Right atrium auricular region (tissue), 2 donors: ENCODE measurements at places on chromosomes 7 and 10.

DNA sequence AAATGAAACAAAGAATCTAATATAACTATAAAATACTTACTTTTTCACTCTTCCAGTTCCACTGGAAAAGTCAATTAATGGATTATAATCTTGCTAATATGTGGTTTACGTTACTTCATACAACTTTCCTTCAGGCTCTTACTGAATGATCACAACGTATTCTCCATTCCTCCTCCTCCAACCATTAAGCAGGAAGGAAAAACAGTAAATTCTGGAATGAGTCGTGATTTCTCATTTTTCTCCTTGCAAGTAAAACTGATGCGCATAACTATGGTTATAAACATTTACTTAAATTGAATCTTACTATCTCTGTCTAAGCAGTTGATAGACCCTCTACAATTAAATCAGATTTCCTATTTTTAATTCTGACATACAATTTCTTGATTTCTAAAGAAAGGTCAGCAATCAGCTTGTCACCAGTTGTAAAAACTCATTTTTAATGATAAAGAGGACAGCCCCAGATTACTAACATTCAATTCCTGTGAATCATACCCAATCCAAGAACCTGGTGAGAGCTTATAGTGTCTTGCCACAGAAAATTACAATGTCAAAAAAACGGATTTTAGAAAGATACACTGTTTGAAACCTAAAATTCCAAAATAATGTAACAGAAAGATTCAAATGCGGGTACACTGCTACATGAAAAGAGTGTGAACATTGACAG, 64.3 kb downstream of the EZH2 start:
- H3K36me3 ChIP-seq, result no peaks in the 10 kb centered on the region
- H3K27ac ChIP-seq, result no peak overlapping the region
- no peaks in the 10 kb centered on the region for H3K4me1 ChIP-seq
- DNase-seq, result no peak
- no peak overlapping the region for H3K4me3 ChIP-seq

DNA sequence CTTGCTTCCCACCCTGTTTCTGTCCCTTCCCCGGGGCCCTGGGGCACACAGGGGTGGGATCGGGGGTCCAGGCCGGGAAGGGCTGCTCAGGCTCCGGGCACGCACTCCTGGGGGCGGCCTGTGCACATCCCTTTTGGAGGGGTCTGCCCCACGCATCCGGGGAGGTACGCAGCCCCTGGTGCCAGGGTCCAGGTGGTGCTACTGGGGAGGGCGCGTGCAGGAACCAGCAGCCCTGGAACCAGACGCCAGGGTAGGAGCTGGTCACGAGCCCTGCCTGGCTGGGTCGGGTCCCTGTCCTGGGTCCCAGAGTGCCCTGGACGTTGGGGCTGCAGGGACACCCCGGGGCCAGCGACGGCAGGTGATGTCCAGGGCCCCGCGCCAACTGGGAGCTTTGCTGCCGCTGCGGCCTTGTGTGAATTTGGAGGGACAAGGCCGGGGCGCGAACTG, 53.4 kb downstream of the GLRX3 start:
- DNase-seq, result no peak
- no peaks in the 10 kb centered on the region for H3K27me3 ChIP-seq
- H3K4me3 ChIP-seq, result no peak overlapping the region
- peaks cover 13% of the 10 kb centered on the region for H3K36me3 ChIP-seq

DNA sequence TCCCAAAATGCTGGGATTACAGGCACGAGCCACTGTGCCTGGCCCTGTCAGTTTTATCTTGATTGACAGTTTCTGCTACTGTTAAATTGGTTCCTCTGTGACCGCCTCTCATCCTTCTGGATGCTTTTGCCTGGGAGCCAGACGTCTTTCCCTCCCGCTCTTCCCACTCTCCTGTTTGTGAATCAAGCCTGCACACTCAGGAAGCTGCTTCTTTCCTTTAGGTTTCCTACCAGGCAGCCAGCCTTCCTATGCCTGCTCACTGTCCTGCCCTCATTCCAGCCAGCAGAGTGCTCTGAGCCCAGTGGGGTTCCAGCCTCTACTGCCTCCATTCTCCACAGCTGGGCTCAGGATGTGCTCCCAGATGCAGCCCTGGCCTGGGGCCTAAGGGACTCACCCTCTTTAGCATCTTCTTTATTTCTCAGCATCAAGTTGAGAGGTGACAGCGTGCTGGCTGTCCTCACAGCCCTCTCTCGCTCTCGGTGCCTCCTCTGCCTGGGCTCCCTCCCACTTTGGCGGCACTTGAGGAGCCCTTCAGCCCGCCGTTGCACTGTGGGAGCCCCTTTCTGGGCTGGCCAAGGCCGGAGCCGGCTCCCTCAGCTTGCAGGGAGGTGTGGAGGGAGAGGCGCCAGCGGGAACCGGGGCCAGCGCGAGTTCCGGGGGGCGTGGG, 5.1 kb downstream of the SH2D4B start:
- DNase-seq, result no peak
- H3K27ac ChIP-seq, result no peak overlapping the region
- H3K4me3 ChIP-seq, result no peak overlapping the region
- no peaks in the 10 kb centered on the region for H3K27me3 ChIP-seq
- H3K4me1 ChIP-seq, result no peaks in the 10 kb centered on the region

DNA sequence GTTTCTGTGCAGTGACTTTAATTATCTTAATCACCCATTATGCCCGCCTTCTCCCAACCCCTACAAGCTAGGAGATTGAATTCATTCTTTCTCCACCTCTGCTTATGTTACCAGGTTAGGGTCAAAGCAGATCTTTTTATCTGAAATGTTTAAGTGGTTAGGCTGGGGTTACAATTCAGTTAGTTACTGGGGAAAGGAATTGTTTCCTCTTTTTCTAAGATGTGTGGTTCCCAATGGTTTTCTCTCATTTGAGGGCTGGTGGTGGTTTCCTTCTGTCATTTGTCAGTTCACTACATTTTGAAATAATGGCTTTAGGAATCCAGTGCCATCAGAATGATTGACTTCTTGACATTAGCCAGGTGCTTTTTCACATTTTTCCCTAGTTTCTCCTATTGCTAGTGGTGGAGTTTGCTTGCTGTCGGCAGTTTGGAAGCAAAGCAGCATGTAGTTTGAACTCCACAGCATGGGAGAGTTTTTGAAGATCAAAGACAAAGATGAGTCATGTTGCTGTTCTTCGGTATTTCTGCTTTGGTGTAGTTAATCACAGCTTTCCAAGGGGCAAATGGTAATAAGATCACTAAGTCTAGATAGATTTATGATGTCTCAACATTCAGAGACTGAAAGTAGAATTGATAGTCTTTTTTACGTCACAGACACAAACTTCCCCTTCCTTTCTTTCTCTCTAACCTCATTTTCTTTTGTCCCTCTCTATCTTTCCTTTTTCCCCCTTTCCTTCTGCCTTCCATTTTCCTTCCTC, 168.2 kb downstream of the SND1 start:
- no peak overlapping the region for H3K27ac ChIP-seq
- DNase-seq, result no peak
- H3K27me3 ChIP-seq, result no peaks in the 10 kb centered on the region
- H3K36me3 ChIP-seq, result no peaks in the 10 kb centered on the region
- H3K4me3 ChIP-seq, result no peak overlapping the region

GRCh38 chr10:80452640-80453039, 1.5 kb upstream of the TSPAN14 start:
- peak overlapping the region; percentile 92 for H3K27ac ChIP-seq
- no peaks in the 10 kb centered on the region for H3K36me3 ChIP-seq
- no peaks in the 10 kb centered on the region for H3K4me1 ChIP-seq

DNA sequence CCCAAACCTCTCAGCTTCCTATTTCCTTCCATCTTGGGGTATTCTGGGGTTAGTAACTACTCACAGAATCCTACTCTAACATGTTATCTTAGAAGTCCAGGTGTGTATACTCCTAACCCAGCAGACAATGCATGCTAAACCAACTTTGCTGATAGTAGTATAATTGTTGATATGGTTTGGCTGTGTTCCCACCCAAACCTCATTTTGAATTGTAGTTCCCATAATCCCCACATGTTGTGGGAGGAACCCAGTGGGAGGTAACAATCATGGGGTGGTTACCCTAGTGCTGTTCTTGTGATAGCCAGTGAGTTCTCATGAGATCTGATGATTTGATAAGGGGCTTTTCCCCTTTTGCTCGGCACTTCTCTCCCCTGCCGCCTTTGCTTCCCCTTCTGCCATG, 135.1 kb downstream of the CHRM2 start:
- no peaks in the 10 kb centered on the region for H3K36me3 ChIP-seq
- DNase-seq, result no peak
- H3K27me3 ChIP-seq, result no peaks in the 10 kb centered on the region
- H3K4me3 ChIP-seq, result no peak overlapping the region
- peaks cover 22% of the 10 kb centered on the region for H3K4me1 ChIP-seq
- no peak overlapping the region for H3K27ac ChIP-seq

GRCh38 chr10:122132331-122132755, 138.8 kb upstream of the BTBD16 start:
- peaks cover 35% of the 10 kb centered on the region for H3K36me3 ChIP-seq
- H3K4me1 ChIP-seq, result no peaks in the 10 kb centered on the region
- no peak for DNase-seq
- H3K27ac ChIP-seq, result peak overlapping the region; percentile 30

DNA sequence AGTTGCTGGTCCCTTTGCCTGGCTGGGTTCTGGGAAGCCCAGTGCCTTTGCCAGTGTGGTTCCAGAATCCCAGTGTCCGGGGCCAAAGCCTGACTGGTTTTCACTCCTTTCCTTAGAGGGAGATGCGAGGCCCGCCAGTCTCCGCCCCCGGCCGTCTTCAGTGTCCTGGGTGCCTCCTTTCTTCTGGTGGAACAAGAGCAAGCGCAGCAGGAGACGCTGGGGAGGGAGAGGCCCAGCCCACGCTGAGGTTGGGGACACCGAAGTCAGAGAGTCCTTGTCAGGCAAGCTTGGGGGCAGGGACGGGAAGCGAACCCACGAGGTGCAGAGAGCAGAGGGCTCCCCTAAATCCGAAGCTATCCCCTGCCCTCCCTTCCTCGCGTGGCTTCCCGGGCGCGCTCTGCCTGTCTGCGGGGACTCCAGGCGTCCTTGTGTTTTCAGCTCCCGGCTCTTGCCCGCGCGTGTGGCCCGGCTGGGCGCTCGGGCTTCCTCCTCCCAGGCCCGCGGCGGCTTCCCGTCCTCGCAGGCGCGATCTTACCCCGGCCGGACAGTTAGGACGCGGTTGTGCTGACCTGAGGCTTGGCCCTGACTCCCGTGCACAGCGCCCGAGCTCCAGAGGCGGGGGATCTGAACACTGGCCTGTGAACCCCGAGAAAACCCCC, 60.6 kb upstream of the UBE3C start:
- H3K27me3 ChIP-seq, result no peaks in the 10 kb centered on the region
- H3K27ac ChIP-seq, result no peak overlapping the region
- DNase-seq, result no peak

DNA sequence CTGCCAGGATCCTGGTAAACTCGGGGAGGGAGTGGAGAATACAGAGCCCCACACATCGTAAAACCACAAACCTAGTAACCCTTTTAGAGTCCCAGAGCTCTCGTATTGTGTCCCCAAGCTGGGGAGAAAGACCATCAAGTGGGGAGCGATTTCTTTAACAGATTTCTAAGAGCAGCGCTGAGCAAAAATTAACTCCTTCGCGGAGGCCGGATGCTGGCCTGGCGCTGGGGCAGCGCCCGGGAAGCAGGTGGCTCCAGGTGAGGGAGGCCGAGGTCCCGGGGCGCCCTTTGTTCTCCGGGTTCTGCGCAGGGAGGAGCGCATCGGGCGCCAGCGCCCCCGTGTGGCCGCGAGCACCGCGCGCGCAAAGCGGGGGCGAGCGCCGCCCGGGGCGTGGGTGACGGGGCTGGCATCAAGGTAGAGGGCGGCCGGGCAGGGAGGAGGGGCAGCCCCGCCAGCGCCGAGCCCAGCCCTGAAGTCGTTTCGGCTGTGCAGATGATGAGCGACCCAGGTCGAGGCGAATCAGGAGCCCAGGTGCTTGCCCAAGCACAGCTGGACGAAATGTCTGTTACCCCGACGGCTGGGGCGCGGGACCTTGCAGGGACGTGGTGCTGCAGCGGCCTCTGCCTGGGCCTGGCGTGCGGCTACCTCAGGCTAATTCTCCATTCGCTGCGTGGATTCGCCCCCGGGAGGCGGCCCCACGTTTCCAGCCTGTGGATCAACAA, 10.4 kb upstream of the FGFR2 start:
- no peak overlapping the region for H3K27ac ChIP-seq
- no peak for DNase-seq
- H3K27me3 ChIP-seq, result no peaks in the 10 kb centered on the region
- peak overlapping the region; percentile 47 for H3K4me3 ChIP-seq
- H3K36me3 ChIP-seq, result no peaks in the 10 kb centered on the region

DNA sequence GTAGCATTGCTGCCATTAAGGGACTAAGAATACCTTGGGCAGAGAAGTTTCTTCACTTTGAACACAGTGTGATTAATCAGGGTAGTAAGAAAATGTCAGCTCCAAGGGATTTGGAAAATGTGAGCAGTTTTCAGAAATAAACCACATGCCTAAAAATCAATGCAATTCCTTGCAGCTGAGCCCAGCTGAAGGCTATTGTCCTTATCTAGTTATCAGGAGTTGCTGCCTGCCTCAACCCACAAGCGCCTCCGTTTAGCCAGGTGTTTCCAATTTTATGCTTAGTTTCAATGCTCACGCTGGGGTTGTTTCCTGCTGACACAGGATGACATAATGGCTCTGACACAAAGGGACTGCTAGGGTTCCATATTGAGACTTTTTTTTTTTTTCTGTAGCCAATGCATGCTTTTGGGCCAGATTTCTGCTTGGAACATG, 132.3 kb upstream of the ANK3 start:
- no peak overlapping the region for H3K4me3 ChIP-seq
- no peak for DNase-seq
- no peak overlapping the region for H3K27ac ChIP-seq
- no peaks in the 10 kb centered on the region for H3K27me3 ChIP-seq
- H3K36me3 ChIP-seq, result no peaks in the 10 kb centered on the region

GRCh38 chr10:106011250-106011649, 1153.3 kb downstream of the SORCS1 start:
- no peaks in the 10 kb centered on the region for H3K4me1 ChIP-seq
- H3K27ac ChIP-seq, result no peak overlapping the region
- no peaks in the 10 kb centered on the region for H3K36me3 ChIP-seq
- H3K27me3 ChIP-seq, result no peaks in the 10 kb centered on the region
- no peak overlapping the region for H3K4me3 ChIP-seq

GRCh38 chr7:130951303-130951975, 217.4 kb upstream of the KLF14 start:
- H3K36me3 ChIP-seq, result peaks cover 7% of the 10 kb centered on the region
- DNase-seq, result no peak
- H3K27ac ChIP-seq, result no peak overlapping the region

GRCh38 chr7:97748482-97748881, 16.6 kb downstream of the TAC1 start:
- no peaks in the 10 kb centered on the region for H3K36me3 ChIP-seq
- H3K27me3 ChIP-seq, result no peaks in the 10 kb centered on the region
- DNase-seq, result no peak

DNA sequence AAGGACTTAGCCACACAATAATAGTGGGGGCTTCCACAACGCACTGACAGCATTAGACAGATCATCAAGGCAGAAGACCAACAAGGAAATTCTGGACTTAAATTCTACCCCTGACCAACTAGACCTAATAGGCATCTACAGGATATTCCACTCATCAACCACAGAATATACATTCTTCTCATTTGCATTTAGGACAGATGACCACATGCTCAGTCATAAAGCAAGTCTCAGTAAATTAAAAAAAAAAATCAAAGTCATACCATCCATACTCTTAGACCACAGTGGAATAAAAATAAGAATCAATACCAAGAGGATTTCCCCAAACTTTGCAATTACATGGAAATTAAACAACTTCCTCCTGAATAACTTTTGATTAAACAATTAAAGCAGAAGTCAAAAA, 155.9 kb downstream of the CDK14 start:
- DNase-seq, result no peak
- no peak overlapping the region for H3K4me3 ChIP-seq
- H3K27ac ChIP-seq, result no peak overlapping the region
- H3K27me3 ChIP-seq, result no peaks in the 10 kb centered on the region
